ENCODE measurements at places on chromosomes 11 and 22. TPM values are rescaled to one million over a fixed set of nuclear protein-coding genes. Genes with fewer than 3 reads are reported as not detected.

SOX6 gene
- 0.66 TPM for polyA plus RNA-seq

ZPR1 gene
- polyA plus RNA-seq = 55.4 TPM

- no peak for DNase-seq
Measured at GRCh38 chr11:16528639-16529038, 172.3 kb upstream of the SOX6 start.

DNA sequence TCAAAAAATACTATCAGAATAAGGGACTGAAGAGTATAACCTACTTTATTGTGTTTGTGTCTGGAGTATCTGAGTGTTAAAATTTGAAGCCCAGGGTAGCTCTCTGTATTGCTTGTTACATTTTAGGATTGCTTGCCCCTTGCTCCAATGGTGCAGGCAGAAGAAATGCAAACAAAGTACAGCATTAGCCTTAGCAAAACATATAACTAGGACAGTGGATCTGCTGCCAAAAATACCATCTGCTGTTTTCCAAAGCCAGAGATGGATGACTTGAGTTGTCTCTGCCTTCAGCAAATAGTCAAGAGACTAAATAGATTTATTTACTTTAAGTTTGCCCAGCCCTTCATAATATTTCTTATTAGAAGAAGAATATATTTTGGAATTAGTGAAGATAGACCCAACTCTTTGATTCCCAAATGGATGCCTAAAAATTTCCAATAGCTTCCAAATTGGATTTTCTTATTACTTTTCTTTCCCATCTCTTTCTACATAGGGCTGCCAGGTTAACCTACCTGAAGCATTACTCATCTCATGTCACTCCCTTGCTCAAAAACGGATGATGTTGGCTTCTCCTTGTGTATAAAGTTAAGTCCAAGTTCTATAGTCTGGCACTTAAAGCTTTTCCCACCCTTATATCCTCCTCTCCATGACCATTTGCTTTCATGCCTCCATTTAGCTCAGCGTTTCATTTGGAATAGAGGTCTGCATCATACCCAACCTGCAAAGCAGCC is 66.3 kb downstream of the LDLRAD3 start:
- DNase-seq = no peak

GGTLC2 gene
- not detected for polyA plus RNA-seq

GRCh38 chr11:27696961-27697360 is 3.3 kb downstream of the BDNF start:
- DNase-seq = no peak

AMPD3 gene
- 1.7 TPM for polyA plus RNA-seq

DNA sequence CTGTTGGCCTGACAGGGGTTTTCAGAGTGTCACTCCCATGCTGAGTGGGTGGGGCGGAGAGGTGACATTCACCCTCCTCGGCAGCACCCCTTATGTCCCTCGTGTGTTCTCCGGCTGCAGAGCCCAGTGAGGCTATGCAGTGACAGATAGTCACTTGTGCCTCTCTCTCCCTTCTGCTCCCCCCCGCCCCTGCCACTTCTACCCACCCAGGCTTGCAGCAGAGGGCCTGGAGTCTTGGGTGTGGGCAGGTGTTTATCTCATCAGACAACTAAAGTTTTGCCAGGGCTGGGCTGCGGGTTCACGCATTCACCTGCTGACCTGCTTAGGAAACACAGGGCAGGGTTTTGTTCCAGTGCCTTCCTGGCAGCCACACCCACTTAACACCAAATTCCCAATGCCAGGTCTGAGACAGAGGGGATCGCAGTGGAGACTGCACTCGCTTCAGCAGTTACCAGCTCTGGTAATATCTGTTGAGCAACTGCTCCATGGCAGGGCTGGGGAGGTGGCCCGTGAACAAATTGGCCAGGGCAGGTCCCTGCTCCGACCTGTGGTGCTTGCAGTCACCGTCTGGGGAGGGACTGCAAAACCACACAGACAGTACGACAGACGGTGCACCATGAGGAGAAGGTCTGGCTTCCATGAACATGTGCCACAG is 50.5 kb upstream of the ADA2 start:
- no peak for DNase-seq

DNA sequence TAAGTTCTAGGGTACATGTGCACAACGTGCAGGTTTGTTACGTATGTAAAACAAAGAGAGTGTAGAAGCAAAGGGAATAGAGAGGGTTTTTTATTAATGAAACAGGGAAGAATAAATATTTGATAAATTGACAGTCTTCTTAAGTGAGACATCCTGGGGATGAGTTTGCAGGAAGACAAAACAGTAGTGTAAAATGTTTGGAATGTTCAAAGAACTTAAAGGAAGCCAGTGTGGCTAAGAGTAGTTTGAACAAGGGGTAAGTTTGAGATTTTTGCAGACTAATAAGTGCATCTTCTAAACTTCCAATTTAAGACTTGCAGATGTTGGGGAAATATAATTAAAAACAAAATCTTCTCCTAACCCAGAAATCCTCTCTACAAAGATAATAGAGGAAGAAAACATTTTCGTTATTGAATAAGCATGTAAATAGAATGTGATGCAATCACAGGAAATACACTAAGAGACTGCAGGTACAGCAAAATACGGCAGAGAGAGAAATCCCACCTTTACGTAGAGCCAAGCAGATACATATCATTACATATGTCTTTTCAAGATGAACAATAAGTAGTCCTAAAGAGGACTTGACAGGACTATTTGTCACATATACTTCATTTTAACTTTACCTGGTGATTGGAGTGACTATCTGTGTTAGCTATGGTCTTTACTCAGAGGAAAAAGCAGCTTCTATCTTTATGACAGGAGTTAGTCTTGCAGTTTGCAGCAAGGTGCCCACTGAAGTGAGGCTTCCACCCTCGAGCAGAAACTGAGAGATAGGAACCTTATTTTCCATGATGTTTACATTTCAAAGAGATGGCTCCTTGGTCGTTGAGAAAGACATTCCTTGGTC is 402.1 kb downstream of the CNTN5 start:
- peak; percentile 65 for DNase-seq

C11orf21 gene
- not detected for polyA plus RNA-seq

FIBIN gene
- 0.33 TPM for polyA plus RNA-seq

- DNase-seq = no peak
Measured at GRCh38 chr11:128575174-128575960, 12.0 kb downstream of the ETS1 start.

FAM180B gene
- polyA plus RNA-seq = not detected

DNA sequence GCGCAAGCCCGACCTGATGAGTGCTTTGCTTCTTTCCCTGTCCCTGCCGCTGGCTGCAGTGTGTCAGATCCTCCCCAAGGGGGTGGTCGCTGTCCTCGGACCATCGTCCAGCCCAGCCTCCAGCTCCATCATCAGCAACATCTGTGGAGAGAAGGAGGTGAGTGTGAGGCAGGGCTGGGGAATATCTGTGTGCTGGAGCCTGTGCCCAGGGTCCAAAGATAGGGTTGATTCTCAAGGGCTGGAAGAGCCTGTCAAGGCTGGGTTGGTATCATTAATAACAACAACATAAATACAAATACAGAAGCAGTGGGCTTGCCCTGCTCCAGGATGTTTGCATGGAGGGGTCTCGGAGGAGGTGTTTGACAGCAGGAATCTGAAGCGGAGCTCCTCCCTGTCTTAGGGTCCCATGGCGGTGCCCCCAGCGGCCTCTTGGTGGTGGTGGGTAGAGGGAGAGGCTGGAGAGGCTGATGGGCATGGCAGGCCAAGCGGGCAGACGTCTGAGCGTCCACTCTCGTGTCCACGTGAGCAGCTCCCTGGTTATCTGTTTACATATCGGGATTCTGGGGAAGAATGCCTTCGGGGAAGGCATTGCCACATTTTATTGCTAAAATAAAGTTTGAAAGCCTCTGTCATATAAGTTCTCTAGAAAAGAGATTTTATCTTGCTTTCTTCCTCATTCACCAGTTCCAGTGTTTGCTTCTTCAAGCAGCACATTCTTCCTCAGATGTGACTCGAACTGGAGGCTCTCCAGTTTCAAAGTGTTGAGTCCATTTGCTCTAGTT is 208.4 kb upstream of the TBCEL start:
- peak; percentile 37 for DNase-seq

DNA sequence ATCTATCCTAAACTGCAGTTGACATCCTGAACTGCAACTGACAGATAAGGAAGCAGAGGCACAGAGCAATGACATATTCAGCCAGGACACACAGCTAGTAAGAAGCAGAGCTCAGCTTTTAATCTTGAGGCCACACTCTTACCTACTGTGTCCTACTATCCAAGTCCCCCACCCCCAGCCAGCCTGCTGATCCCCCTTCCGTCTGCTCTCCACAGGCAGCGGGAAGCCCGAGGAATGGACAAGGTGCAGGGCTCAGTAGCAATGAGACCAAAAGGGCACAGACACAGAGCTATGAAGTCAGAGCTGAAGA is 4.3 kb downstream of the POLR3H start:
- no peak for DNase-seq

GRCh38 chr11:60847281-60847680 is 5.4 kb downstream of the CCDC86 start:
- DNase-seq = no peak

MYRF gene
- 2.2 TPM for polyA plus RNA-seq

GRCh38 chr11:83713708-83714107 is 427.5 kb upstream of the CCDC90B start:
- DNase-seq = no peak

DNA sequence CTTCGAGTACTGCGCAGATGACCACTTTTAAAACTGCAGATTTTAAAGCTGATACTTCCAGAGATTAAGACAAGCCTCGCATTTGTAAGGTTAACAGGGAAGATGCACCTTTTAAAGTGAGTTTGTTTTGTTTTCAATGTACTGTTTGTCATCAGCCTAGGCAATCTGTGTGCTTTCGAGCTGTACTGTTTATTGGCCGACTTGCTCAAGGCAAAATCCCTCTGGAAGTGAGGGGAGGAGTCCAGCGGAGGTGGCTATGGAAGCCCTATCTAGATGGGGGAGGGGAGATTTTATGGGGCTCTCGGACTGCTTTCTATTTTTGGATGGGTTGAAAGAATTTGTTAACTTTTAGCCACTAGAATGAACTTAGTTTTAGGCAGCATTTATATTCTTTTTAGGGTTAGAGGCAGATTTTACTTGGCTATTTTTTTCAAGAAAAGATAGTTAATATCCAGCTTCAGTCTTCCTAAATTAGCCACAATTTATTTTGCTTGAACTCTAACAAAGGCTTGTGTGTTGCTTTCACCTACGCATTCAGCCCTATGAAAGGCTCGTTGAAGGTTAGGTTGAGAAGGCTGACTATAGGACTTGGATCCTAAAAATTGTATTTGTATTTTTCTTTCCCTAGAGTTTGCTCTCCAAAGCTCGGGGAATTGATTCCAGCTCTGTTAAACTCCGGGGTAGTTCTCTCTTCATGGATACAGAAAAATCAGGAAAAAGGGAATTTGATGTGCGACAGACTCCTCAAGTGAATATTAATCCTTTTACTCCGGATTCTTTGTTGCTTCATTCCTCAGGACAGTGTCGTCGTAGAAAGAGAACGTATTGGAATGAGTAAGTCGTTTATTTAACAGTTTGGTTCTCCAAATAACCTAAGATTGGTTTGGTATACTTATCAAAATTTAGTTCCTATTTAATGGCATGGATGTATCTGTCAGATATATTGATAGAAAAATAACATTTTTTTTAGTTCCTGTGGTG is 2.1 kb downstream of the WEE1 start:
- DNase-seq = peak; percentile 83

GRCh38 chr11:119567688-119568582 is 145.0 kb upstream of the THY1 start:
- peak; percentile 16 for DNase-seq

- DNase-seq = no peak
Measured at GRCh38 chr11:68574308-68574707, 110.0 kb upstream of the GAL start.

CRYBA4 gene
- polyA plus RNA-seq = 1.2 TPM

DNA sequence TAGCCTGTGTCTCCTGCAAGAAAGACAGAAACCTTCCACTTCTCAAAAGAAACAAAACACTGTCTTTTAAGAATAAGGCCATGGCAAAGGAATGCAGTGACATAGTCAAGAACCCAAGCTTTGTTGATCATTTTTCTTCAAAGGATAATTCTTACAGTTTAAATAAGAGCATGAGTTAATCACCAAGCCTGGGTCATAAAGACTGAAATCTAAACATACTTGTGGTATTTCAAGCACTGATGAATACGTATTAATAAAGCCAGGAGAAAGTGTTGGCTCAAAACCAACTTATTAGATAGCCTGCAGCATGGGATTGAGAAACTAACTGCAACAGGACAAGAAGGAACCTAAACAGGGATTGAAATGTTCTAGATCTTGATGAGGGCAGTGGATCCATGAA is 143.3 kb upstream of the MTNR1B start:
- DNase-seq = no peak

- DNase-seq = no peak
Measured at GRCh38 chr11:66853242-66854229, 3.3 kb upstream of the LRFN4 start.

GRCh38 chr11:116167706-116168458 is 604.9 kb downstream of the BUD13 start:
- no peak for DNase-seq

GRCh38 chr11:97231231-97231630 is 841.4 kb downstream of the JRKL start:
- DNase-seq = no peak

DNA sequence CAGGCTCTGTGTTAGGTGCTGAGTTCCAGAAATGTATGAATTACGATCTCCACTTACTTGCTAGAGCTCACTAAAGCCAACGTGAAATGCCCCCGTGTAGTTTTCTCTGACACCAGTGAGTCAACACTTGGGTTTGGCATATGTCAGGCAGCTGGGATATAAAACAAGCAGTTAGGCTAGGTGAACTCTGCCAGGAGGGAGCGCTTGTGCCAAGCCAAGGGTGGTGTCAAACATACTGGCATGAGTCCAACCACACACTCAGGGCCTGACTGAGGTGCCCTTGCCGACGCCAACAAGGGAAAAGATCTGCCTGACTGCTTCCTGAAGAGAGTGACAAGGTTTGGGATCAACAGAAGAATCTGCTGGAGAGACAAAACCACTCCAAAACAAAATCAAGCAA is 167.8 kb upstream of the NARS2 start:
- DNase-seq = no peak

- peak; percentile 15 for DNase-seq
Measured at GRCh38 chr11:6927030-6927617, 898 bp downstream of the ZNF215 start.

DNA sequence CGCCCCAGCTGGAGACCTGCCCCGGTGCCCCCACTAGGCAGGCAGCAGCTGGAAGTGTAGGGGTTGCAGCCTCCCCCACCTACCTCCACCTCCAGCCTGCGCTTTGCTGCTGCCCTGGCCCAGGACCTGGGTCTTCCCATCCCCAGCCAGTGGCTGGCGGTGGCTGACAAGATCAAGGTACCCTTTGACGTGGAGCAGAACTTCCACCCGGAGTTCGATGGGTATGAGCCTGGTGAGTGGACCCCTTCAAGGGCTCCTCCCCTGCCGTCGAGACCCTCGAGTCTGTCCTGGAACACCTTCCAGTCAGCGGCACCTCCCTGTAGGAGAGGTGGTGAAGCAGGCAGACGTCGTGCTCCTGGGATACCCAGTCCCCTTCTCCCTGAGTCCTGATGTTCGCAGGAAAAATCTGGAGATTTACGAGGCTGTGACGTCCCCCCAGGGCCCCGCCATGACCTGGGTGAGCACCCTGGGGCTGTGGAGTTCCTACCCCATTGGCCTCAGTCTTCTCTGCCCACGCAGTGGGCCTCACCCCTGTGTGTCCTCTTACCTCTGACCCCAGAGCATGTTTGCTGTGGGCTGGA is 4.4 kb downstream of the PGGHG start:
- DNase-seq = no peak

PTPRCAP gene
- 2.7 TPM for polyA plus RNA-seq

Data from GM23338 (cell line).